Naive thymus-derived CD4-positive, alpha-beta T cell (primary cell): ENCODE measurements at places on chromosomes 3 and 15.

GRCh38 chr3:171123915-171124314, 97.4 kb upstream of the SLC2A2 start:
- H3K36me3 ChIP-seq: peaks cover 5% of the 10 kb centered on the region
- no peaks in the 10 kb centered on the region for H3K27me3 ChIP-seq
- H3K27ac ChIP-seq: no peak overlapping the region
- no peak overlapping the region for H3K4me3 ChIP-seq
- H3K4me1 ChIP-seq: no peaks in the 10 kb centered on the region

- H3K27ac ChIP-seq: no peak overlapping the region
- no peak for DNase-seq
- no peaks in the 10 kb centered on the region for H3K4me1 ChIP-seq
- no peaks in the 10 kb centered on the region for H3K27me3 ChIP-seq
These were observed 153.9 kb upstream of the ARHGEF26 start for GRCh38 chr3:153967260-153967659.

GRCh38 chr15:21262851-21263425, 177.4 kb downstream of the POTEB3 start:
- no peaks in the 10 kb centered on the region for H3K4me1 ChIP-seq
- DNase-seq: no peak
- H3K36me3 ChIP-seq: no peaks in the 10 kb centered on the region
- no peaks in the 10 kb centered on the region for H3K27me3 ChIP-seq
- H3K4me3 ChIP-seq: no peak overlapping the region

- no peaks in the 10 kb centered on the region for H3K4me1 ChIP-seq
- no peak overlapping the region for H3K27ac ChIP-seq
- H3K4me3 ChIP-seq: no peak overlapping the region
- no peaks in the 10 kb centered on the region for H3K27me3 ChIP-seq
These were observed 16.4 kb upstream of the BOC start for GRCh38 chr3:113194823-113195401.

GRCh38 chr3:115576325-115576875, 46.9 kb upstream of the GAP43 start:
- H3K36me3 ChIP-seq: no peaks in the 10 kb centered on the region
- H3K4me1 ChIP-seq: no peaks in the 10 kb centered on the region
- H3K27me3 ChIP-seq: no peaks in the 10 kb centered on the region
- H3K4me3 ChIP-seq: no peak overlapping the region
- DNase-seq: no peak

GRCh38 chr3:193040836-193041672, 123.4 kb upstream of the MB21D2 start:
- DNase-seq: peak; percentile 24
- H3K27ac ChIP-seq: no peak overlapping the region
- no peaks in the 10 kb centered on the region for H3K27me3 ChIP-seq
- no peak overlapping the region for H3K4me3 ChIP-seq
- H3K4me1 ChIP-seq: no peaks in the 10 kb centered on the region
- H3K36me3 ChIP-seq: no peaks in the 10 kb centered on the region

GRCh38 chr15:72509484-72509883, 35.4 kb downstream of the ARIH1 start:
- H3K27me3 ChIP-seq: no peaks in the 10 kb centered on the region
- no peaks in the 10 kb centered on the region for H3K36me3 ChIP-seq
- no peak for DNase-seq
- no peak overlapping the region for H3K27ac ChIP-seq
- peaks cover 3% of the 10 kb centered on the region for H3K4me1 ChIP-seq
- H3K4me3 ChIP-seq: no peak overlapping the region

DNA sequence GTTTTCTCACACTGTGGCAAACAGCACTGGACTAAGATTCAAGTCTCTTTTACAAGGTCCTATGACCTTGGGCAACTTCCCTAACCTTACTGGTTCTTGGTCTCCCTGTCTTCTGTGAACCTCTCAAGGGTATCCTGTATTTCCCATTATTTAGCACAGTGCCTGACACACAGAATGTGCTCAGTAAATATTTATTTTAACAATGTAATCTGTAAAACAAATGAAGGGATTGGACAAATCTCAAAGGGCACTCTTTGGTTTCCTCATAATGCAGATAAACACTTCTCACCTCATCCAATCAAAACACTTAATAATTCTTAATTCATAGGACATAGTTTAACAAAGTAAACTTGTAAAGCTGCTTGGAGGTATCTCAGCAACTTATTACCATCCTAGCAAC, 12.8 kb downstream of the NUDT16 start:
- no peaks in the 10 kb centered on the region for H3K4me1 ChIP-seq
- no peaks in the 10 kb centered on the region for H3K36me3 ChIP-seq
- no peaks in the 10 kb centered on the region for H3K27me3 ChIP-seq
- H3K27ac ChIP-seq: no peak overlapping the region

GRCh38 chr15:63396152-63396928, 14.7 kb upstream of the CA12 start:
- no peak overlapping the region for H3K27ac ChIP-seq
- H3K36me3 ChIP-seq: no peaks in the 10 kb centered on the region
- no peaks in the 10 kb centered on the region for H3K4me1 ChIP-seq
- H3K27me3 ChIP-seq: no peaks in the 10 kb centered on the region

- no peak overlapping the region for H3K4me3 ChIP-seq
- H3K27me3 ChIP-seq: no peaks in the 10 kb centered on the region
- H3K36me3 ChIP-seq: no peaks in the 10 kb centered on the region
These were observed 138.8 kb upstream of the HACD2 start for GRCh38 chr3:123723522-123724168.

DNA sequence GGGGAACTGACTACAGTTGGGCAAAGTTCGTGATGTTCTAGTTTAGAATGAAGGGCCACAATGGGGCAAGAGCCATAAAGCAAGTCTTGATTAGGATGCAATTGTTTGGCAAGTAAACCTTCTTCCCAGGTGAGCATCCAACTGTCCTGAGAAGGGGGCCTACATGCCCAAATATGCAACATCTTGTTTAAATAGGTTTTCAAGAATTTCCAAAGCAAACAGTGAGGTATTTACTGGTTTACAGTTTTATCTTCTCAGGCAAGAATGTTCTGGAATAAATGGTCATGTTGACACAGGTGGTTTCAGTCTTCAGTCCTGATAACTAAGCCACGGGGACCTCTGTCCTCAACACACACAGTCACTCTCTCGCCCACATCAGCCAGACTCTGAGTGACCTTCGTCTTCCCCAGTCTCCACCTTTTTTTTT, 90.3 kb upstream of the FAM174B start:
- no peak overlapping the region for H3K27ac ChIP-seq
- no peaks in the 10 kb centered on the region for H3K27me3 ChIP-seq
- no peak for DNase-seq

DNA sequence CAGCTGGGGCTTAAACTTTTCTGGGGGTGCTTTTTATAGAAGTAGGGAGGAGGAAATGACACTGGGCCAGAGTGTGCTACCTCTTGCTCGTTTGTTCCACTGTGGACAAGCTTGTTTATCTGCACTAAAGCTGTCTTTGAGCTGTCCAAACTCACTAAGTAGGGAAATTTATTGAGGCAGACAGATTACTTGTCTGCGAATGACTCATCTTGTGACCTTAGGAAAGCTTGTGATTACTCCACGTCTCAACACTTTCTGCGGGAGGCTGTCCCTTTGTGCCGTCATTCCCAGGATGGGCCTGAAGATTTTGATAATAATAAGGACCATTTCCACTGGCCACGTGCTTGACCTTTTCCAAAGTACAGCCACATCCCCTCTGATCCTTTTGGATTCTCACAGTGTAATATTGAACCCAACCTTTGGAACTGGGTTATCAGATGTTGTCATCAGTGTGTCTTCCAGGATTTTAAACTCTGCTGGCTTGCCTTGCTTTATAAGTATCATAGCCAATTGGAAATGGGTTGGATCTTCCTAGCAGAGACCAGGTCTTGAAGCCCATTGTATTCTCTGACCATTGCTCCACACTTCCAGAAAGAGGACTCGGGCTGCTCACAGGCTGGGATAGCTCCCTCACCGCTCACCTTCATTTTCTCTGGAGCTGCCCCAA, 84.7 kb downstream of the AGBL1 start:
- no peak for DNase-seq
- no peaks in the 10 kb centered on the region for H3K36me3 ChIP-seq
- no peak overlapping the region for H3K27ac ChIP-seq
- no peak overlapping the region for H3K4me3 ChIP-seq

- H3K4me1 ChIP-seq: peaks cover 14% of the 10 kb centered on the region
- no peaks in the 10 kb centered on the region for H3K36me3 ChIP-seq
- H3K27me3 ChIP-seq: no peaks in the 10 kb centered on the region
- H3K27ac ChIP-seq: no peak overlapping the region
These were observed 21.6 kb downstream of the SPTSSB start for GRCh38 chr3:161349529-161350312.

DNA sequence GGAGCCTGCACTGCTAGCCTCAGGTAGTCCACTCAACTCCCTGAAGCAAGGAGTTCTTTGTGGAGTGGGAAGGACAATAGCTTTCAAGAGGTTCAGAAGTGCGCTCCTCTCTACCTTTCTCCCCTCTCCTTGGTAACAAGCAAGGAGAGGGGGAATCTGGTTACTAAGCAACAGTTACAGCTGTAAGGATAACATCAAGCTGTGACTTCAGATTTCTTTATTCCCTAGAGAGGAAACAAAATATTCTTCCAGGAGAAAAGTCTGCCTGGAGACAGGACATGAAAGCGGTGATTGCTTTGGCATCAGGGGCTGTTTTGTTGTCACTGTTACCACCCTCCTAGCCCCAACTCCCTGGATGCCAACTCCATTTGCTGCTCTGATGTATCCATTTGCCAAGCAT, 70.4 kb downstream of the TRANK1 start:
- no peak for DNase-seq
- H3K27me3 ChIP-seq: no peaks in the 10 kb centered on the region
- H3K4me3 ChIP-seq: no peak overlapping the region
- peaks cover 4% of the 10 kb centered on the region for H3K36me3 ChIP-seq
- peaks cover 45% of the 10 kb centered on the region for H3K4me1 ChIP-seq

- H3K4me3 ChIP-seq: no peak overlapping the region
- no peaks in the 10 kb centered on the region for H3K36me3 ChIP-seq
- H3K27ac ChIP-seq: no peak overlapping the region
These were observed 199.6 kb upstream of the EIF1B start for GRCh38 chr3:40109641-40110490.

- no peaks in the 10 kb centered on the region for H3K4me1 ChIP-seq
- H3K27ac ChIP-seq: no peak overlapping the region
- no peak overlapping the region for H3K4me3 ChIP-seq
- H3K27me3 ChIP-seq: no peaks in the 10 kb centered on the region
- H3K36me3 ChIP-seq: no peaks in the 10 kb centered on the region
These were observed 15.7 kb downstream of the BHLHE40 start for GRCh38 chr3:4994823-4995499.

- H3K27ac ChIP-seq: no peak overlapping the region
- H3K27me3 ChIP-seq: no peaks in the 10 kb centered on the region
- H3K36me3 ChIP-seq: no peaks in the 10 kb centered on the region
- H3K4me3 ChIP-seq: no peak overlapping the region
- no peak for DNase-seq
- H3K4me1 ChIP-seq: no peaks in the 10 kb centered on the region
These were observed 53.2 kb upstream of the FSTL1 start for GRCh38 chr3:120503727-120504616.

- H3K4me3 ChIP-seq: no peak overlapping the region
- H3K27ac ChIP-seq: no peak overlapping the region
These were observed 351.6 kb downstream of the GAP43 start for GRCh38 chr3:115974940-115975339.

DNA sequence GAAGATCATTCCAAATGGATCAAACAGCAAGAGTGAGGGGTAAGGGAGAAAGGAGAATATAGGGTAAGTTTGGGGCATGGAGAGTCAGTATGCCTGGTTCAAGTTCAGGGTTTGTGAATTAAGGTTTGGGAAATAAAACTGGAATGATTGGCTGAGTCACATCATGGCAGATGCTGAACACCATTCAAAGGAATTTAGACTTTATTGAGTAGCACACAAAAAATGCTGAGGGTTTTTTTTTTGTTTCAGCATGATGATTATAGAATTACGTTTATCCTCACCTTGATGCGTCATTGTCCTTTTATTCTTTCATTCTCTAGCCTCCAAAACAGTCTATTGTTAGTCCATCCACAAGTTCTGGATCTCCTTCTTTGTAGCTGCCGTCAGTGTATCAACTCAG, 220.0 kb upstream of the UMPS start:
- no peaks in the 10 kb centered on the region for H3K27me3 ChIP-seq
- H3K4me3 ChIP-seq: no peak overlapping the region
- DNase-seq: no peak
- no peak overlapping the region for H3K27ac ChIP-seq
- H3K36me3 ChIP-seq: no peaks in the 10 kb centered on the region

DNA sequence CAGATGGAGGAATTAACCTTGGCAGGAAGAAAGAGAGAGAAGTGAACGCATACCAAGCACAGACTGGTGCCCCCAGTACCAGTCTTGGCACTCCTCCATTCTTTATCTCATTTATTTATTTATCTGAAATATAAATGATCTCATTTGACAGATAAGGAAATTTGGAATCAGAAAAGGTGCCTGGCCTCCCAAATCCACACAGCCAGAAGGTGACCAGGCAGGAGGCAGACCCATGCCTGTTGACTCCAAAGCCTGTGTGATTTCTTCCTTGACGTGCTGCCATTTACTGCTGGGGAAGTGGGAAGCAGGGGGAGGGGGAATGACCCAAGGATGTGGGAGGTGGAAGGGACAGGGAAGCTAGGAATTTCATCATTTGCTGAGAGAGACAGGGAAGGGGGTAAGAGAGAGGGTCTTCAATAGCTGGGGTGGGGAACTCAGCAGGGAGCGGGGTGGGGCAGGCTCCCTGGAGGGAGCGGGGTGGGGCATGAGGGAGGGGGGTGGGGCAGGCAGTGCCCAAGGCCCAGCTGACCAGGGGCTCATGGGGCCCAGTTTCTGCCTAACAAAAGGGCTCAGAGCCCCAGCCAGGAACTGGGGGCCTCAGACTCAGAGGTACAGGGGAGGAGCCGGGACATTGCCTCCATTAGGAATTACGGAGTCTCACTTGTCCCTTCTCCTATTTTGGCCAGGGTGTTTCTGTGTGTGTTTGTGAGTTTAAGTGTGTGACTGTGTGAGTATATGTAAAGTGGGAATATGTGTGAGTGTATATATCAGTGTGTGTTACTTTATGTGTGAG, 63.0 kb downstream of the MINAR1 start:
- H3K4me3 ChIP-seq: no peak overlapping the region
- no peak overlapping the region for H3K27ac ChIP-seq
- no peaks in the 10 kb centered on the region for H3K4me1 ChIP-seq
- DNase-seq: no peak
- no peaks in the 10 kb centered on the region for H3K27me3 ChIP-seq

DNA sequence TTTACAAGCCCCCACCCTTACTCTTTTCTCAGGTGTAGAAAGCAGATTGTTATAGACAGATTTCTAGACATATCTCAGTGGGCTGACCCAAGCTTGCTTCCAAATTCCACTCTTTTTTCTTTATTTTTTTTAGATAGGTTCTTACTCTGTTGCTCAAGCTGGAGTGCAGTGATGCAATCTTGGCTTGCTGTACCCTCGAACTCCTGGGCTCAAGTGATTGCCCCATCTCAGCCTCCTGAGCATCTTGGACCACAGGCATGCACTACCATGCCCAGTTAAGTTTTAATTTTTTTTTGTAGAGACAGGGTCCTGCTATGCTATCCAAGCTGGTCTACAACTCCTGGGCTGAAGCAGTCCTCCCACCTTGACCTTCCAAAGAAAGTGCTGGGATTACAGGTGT, 53.5 kb upstream of the ADAMTS9 start:
- DNase-seq: no peak
- no peak overlapping the region for H3K27ac ChIP-seq
- H3K4me3 ChIP-seq: no peak overlapping the region
- no peaks in the 10 kb centered on the region for H3K36me3 ChIP-seq
- H3K27me3 ChIP-seq: no peaks in the 10 kb centered on the region

- DNase-seq: no peak
- H3K4me3 ChIP-seq: no peak overlapping the region
These were observed 87.7 kb downstream of the MEGF11 start for GRCh38 chr15:66165856-66166255.

GRCh38 chr15:41022487-41023090, 69.3 kb downstream of the CHAC1 start:
- H3K36me3 ChIP-seq: peaks cover 60% of the 10 kb centered on the region
- peak; percentile 9 for DNase-seq
- no peak overlapping the region for H3K27ac ChIP-seq
